ENCODE measurements at places on chromosomes 1 and 21. TPM values are rescaled to one million over a fixed set of nuclear protein-coding genes. Genes with fewer than 3 reads are reported as not detected.

PLEKHN1 gene
- total RNA-seq = 0.31 TPM

DNA sequence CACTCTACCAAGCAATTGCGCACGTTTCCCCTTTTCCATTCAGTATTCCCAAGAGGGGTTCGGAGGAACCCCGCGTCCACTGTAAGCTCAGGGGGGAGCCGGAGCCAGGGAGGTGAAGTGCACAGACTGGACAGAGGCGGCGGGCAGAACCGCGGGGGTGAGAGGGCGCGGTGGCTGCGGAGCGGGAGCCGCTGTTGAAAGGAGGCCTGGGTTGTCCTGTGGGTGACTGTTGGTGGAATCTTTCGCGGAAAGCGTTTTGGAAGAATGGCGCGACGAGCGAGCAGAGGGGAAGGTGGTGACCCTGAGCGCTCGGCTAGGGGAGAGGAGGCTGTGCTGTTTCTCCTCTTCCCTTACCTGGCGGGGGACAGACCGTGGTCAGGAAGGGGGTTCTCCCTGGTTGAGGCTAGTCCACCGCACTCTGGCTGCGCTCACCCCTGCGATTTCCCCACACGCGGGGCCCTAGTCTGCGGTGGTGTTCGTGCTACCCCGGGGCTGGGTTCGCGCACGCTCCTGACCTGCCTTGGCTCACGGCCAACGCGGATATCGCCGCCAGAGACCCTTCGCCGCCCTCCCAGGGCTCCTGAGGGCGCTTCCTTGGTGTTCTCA is 92.8 kb downstream of the PRKAB2 start:
- ATAC-seq = no peak

DNA sequence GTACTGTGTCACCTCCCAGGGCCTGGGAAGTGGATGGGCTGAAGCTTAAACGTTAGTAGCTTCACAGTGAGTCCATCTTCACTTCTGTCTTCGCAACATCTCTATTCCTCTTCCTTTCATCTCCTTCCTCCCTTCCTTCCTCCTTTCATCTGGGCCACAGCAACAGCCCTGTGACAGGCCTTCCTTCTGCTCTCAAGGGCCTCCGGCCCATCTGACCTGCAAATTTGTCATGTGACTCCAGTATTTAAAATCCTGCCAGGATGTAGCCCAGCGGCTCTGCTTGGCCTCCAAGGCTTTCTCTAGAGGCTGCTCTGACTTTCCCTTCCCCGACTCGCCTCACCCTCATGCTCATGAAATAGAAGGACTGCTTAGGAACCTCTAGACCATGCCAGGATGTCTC is 10.9 kb upstream of the BATF3 start:
- ATAC-seq = no peak

TDRD5 gene
- not detected for total RNA-seq

OR2T1 gene
- 1.5 TPM for total RNA-seq

DNA sequence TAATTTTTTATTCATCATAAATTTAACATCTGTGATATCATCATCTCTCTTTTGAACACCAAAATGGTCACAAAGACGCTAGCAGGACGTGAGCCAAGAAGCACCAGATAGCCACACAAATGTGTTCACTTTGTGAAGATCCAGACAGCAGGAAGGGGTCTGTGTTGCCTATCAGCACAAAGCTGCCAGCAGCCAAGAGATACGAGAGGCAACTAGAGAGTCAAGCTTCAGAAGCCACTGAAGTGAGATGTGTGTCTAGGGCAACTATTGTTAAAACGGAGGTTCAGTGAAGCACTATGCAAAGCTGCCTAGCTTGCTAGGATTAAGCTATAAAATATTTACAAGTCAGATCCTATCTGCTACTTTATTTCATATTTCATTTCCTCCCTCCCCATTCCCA is 45.3 kb downstream of the NDC1 start:
- no peak for ATAC-seq

DNA sequence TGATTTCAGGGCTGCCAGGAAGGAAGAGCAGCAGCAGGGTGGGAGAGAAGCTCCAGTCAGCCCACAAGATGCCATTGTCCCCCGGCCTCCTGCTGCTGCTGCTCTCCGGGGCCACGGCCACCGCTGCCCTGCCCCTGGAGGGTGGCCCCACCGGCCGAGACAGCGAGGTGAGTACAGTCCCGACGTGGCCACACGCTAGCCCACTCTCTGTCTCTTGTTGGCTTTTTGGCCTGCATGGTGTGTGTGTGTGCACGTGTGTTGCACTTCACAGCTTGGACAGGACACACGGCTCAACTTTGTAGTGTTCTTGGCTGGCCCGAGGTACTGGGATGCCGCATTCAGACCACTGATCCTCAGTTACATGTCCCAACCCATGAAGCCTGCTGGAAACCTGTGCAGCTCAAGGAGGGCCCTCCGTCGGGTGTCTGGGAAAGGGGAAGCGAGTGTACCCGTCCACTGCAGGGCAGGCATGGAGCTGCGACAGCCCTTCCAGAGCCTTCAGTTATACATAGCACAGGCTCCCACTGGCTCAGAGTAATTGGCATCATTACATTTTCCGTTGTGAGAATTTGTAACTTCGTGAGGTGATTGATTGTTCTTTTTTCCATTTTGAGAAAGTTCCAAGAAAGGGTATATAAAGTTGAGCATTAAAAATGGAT is 454 bp downstream of the CORT start:
- no peak for ATAC-seq

DNA sequence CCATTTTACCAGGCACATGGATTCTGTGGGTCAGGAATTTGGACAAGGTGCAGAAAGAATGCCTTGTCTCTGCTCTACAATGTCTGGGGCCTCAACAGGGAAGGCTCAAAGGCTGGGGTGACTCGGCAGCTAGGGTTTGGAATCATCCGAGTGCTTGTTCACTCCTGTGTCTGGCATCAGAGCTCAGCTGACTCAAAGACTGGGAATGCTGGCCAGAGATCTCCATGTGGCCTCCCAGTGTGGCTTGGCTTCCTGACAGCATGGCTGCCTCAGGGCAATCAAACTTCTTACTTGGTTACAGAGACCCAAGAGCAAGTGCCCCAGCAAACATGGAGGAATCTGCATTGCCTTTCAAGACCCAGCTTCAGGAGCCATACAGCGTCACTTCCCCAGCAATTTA is 110.5 kb downstream of the TOMM20 start:
- ATAC-seq = no peak

CD48 gene
- not detected for total RNA-seq

DNA sequence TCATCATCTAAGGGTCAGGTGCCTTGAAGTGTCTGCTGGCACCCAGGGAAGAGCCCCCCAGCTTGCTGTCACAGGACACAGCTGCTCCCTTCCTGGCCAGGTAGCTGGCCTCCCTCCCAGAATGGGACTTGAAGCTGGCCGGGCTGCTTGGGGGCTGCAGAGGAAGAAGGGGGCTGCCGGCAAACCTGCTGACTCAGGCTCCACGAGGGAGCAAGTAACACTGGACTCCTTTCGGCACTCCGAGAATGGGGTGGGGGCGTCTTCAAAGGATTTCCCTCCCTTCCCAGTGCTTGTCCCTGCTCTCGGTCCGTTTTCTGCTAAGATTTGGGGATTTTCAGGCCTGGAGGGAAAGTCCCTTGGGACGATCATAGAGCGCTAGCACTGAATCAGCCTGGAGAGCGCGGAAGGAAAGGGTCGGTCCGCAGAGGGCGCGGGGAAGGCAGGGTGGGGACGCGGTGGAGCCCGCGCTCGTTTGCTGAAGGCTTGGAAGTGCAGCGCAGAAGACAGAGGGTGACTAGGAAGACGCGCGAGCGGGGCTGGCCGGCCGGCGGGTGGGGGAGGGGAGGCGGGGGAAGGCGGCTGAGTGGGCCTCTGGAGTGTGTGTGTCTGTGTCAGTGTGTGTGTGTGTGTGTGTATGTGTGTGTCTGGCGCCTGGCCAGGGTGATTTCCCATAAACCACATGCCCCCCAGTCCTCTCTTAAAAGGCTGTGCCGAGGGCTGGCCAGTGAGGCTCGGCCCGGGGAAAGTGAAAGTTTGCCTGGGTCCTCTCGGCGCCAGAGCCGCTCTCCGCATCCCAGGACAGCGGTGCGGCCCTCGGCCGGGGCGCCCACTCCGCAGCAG is at the start of gene CSF1:
CSF1 (plus strand) TSS at position 727 of the 840 bp plus-strand sequence. CDS start 175 bp downstream, outside the sequence.
- ATAC-seq = peak; percentile 77

GRCh38 chr1:234519506-234519905 is 40.5 kb upstream of the TARBP1 start:
- ATAC-seq = no peak

KLF18 gene
- not detected for total RNA-seq

- ATAC-seq = peak; percentile 69
Observed at GRCh38 chr1:227919906-227920305, 27.8 kb downstream of the WNT9A start.

GRCh38 chr1:206685769-206686477 is 1.2 kb downstream of the MAPKAPK2 start:
- ATAC-seq = peak; percentile 63

DNA sequence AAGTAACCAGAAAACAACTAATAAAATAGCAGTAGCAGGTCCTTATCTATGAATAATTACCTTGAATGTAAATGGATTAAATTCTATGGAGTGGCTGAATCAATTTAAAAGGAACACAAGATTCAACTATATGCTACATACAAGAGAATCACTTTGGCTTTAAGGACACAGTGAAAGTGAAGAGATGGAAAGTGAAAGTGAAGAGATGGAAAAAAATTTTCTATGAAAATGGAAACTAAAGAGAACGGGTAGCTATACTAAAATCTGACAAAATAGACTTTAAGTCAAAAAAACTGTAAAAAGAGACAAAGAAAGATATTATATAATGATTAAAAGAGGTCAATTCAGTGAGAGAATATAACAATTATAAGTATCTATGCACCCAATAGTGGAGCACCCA is 54.7 kb downstream of the C1orf185 start:
- ATAC-seq = no peak

GRCh38 chr1:235951661-235952060 is 85.0 kb upstream of the LYST start:
- ATAC-seq = no peak

FAM43B gene
- 3.0 TPM for total RNA-seq

- ATAC-seq = no peak
Observed at GRCh38 chr1:56931211-56931610, 34.6 kb downstream of the C8B start.

HSF2BP gene
- total RNA-seq = 0.97 TPM

- no peak for ATAC-seq
Observed at GRCh38 chr1:218488986-218489385, 143.8 kb downstream of the TGFB2 start.

DNA sequence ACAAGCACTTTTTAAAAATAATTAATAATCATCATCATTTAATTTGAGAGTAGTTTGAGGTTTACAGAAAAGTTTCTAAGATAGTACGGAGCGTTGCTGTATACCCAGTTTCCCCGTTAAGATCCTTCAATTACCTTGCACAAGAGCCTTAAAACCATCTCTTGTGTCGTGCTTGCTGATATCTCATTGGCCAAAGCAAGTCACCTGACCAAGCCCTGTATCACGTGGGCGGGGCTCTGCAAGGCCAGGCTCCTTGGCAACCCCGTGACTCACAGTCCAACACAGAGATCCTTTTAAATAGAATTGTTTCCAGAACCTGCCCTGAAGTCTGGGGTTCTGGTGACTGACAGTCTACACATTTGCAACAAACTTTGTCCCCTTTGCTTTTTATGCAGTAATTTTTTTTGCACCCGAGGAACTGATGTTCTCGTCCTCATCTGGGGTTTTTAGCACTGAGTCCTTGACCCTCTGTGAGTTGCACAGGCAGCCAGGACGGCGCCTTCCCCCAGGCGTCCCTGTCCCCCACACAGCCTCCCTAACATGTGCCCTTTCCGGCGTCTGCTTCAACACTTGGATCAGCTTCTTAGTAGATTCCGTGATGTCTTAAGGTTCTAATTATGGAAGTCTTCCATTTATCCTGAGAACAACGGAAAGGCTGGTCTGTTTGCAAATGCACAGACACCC is 183.3 kb upstream of the TMEM51 start:
- ATAC-seq = peak; percentile 19

- no peak for ATAC-seq
Observed at GRCh38 chr1:109084563-109085517, 5.7 kb upstream of the TMEM167B start.

GRCh38 chr1:36352910-36353878 is 29.7 kb upstream of the EVA1B start:
- ATAC-seq = no peak

EPS8L3 gene
- total RNA-seq = 0.56 TPM

- ATAC-seq = peak; percentile 99
Observed at GRCh38 chr1:33410091-33410701, 20.7 kb downstream of the PHC2 start.

- ATAC-seq = no peak
Observed at GRCh38 chr1:235113183-235113917, 15.3 kb downstream of the TOMM20 start.

CCDC17 gene
- 2.8 TPM for total RNA-seq

CHRNB2 gene
- total RNA-seq = 2.2 TPM

SLC26A9 gene
- 0.62 TPM for total RNA-seq

DNA sequence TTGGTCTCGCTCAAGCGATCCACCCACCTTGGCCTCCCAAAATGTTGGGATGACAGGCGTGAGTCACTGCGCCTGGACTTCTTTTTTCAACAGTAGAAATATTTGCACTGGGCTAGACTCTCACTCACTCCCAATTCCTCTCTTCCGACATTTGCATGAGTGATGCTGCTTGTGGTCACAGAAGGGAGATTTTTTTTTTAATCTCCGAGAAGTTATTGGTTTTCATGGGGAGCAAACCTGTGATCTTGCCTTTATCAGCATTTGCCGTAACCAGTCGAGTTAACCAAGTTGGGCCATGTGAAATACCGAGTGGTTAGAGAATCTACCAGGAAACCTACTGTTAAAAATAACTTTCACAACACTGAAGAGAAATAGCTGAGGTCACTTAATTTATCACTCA is 21.1 kb downstream of the ERG start:
- ATAC-seq = no peak

- ATAC-seq = no peak
Observed at GRCh38 chr1:221548942-221549341, 192.9 kb downstream of the DUSP10 start.

GRCh38 chr1:29749024-29749945 is 513.0 kb downstream of the PTPRU start:
- peak; percentile 75 for ATAC-seq

CNIH4 gene
- 53.0 TPM for total RNA-seq

GRCh38 chr21:15206514-15206913 is 141.7 kb upstream of the NRIP1 start:
- no peak for ATAC-seq

DNA sequence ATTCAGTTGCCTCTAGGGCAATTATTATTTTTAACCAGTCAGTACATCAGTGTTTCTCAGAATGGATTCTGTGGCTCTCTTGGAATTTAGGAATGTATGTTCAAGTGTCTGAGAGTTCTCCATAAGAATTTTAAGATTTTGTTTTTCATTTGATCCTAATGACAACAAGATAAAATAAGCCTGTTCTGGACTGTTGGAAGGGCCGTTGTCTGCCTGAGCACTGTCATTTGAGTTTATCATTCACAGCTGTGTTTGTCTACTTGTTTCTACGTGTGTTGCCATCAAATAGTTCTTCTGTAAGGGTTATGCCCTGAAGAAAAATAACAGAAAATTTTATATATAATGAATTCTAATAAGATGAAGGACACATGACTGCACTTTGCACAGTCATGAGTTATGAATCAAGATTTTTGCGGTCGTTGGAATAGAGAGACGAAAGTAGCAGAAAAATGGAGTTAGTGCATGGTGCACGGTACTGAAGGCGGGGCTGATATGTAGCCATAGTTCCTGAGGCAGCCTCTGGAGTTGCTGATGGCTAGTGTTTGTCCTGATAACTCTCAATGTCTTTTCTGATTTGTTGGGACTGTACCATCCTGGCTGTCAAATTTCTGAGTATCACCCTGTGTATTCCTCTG is 92.5 kb downstream of the NOS1AP start:
- no peak for ATAC-seq

All from motor neuron (in vitro differentiated cells).